ENCODE measurements at places on chromosomes 2 and 18. TPM values are rescaled to one million over a fixed set of nuclear protein-coding genes. Genes with fewer than 3 reads are reported as not detected.

The TACR1 gene
- total RNA-seq, result not detected

The FAM237A gene
- not detected for total RNA-seq

The LTBP1 gene
- total RNA-seq, result 398 TPM

The TNS1 gene
- total RNA-seq, result 249 TPM

GRCh38 chr2:37366773-37367172 lies 22.3 kb downstream of the QPCT start:
- DNase-seq, result no peak
- peaks cover 7% of the 10 kb centered on the region for H3K4me1 ChIP-seq
- H3K4me3 ChIP-seq, result no peak overlapping the region
- H3K27me3 ChIP-seq, result no peaks in the 10 kb centered on the region

DNA sequence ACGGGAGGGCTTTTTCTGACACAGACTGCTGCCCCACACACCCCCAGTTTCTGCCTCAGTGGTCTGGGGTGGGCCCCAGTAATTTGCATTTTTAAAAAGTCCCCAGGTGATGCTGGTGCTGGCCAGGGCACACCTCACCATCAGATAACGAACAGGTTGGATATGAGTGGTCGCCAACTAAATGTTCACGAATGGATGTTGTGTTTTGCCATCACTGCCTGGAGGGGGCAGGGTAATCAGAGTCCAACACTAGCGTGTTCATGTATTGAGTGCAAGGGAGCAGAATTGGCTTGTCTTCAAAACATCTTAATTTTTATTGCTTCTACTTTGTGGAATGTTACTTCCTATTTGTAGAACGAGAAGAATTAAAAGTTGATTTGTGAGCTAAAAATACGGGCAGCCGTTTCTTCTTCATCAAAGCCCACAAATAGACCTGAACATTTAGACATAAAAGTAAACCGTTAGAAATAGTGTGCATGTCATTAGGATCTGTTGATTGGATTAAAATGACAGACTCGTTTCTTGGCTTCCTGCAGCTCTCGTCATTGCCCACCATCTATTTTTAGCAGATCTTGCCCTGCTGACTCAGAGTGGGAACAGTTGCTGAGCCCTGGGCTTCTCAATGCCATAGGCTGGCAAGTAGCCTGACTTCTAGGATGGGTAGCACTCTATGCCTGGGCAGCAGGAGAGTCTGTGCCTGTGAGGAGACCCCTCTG lies 45.2 kb downstream of the NCK2 start:
- no peak for DNase-seq
- peak overlapping the region; percentile 74 for H3K27ac ChIP-seq
- no peaks in the 10 kb centered on the region for H3K27me3 ChIP-seq
- H3K4me1 ChIP-seq, result peaks cover 41% of the 10 kb centered on the region
- no peaks in the 10 kb centered on the region for H3K36me3 ChIP-seq

- H3K36me3 ChIP-seq, result peaks cover 9% of the 10 kb centered on the region
- no peak overlapping the region for H3K4me3 ChIP-seq
- no peaks in the 10 kb centered on the region for H3K4me1 ChIP-seq
- H3K27ac ChIP-seq, result no peak overlapping the region
Measured at GRCh38 chr2:68505603-68506159, 38.3 kb downstream of the APLF start.

GRCh38 chr2:159904127-159904958 lies 106.3 kb upstream of the CD302 start:
- peak within 1 kb of the TSS; percentile 47 for H3K4me3 ChIP-seq
- H3K27me3 ChIP-seq, result peaks cover 19% of the 10 kb centered on the region

DNA sequence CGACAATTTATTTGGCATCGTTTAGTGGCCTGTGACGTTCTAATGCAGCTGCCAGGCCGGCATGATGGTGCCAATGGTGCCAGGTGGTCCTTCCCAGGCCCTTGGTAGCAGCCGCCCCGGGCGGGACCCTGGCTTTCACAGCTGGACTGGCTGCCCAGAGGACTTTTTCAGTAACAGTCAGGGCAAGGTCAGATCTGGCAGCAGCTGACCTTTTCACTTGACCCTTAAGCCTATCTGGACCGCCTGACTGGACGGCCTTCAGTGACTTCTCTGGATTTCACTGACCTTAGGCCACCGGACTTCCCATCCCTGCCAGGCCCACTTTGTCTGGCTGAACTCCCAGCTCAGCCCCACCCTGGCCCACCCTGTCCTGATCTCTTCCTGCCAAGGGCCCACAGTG lies 15.9 kb downstream of the TRIB2 start:
- DNase-seq, result no peak
- peaks cover 19% of the 10 kb centered on the region for H3K36me3 ChIP-seq
- peaks cover 12% of the 10 kb centered on the region for H3K4me1 ChIP-seq
- H3K4me3 ChIP-seq, result no peak overlapping the region
- no peak overlapping the region for H3K27ac ChIP-seq

- H3K4me1 ChIP-seq, result peaks cover 54% of the 10 kb centered on the region
- peak overlapping the region; percentile 63 for H3K27ac ChIP-seq
- DNase-seq, result no peak
- H3K36me3 ChIP-seq, result no peaks in the 10 kb centered on the region
- H3K4me3 ChIP-seq, result no peak overlapping the region
Measured at GRCh38 chr2:217398860-217399259, 539.0 kb upstream of the TNP1 start.

DNA sequence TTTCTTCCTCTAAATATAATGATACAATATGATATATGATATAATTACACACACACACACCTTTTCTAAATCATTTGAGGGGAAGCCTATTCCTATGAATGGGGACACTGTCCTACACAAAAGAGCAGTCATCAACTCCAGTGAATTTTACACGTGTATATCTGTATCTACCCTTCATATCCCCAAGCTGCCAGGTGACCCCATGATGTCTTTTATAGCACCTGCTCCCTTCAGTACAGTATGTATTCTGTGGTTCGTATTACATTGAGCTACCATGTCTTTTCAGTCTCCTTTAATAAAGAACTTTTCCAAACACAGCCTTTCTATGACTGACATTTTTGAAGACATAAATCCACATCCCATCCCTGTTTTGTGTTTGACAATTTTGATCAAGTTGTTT lies 19.0 kb downstream of the TBC1D8 start:
- no peak overlapping the region for H3K27ac ChIP-seq
- H3K27me3 ChIP-seq, result no peaks in the 10 kb centered on the region
- no peaks in the 10 kb centered on the region for H3K36me3 ChIP-seq
- no peak for DNase-seq

DNA sequence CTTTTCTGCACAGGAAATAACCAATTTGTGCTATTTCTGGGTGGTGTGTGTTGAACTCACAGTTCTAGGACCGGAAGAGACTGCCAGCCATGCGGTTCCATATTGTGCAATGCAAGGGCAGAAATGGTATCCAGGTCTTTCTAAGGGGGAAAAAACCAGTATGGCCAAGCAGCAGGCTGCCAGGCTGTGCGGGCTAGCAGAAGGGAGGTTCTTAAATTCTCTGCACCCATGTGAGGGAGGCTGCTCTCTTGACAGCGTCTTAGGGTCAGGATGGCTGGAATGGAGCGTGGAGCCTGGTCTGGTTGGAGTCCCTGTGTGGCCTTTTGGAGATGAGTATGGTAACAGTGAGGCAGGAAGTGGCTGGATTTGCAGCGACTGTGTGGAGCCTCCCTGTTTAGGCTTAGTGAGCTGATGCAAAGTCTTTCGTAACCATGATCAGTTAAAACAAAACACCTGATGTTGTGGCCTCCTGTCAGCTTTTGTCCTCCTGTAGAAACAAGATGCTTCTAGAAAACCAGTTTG lies 52.6 kb downstream of the NCK2 start:
- H3K4me1 ChIP-seq, result peaks cover 57% of the 10 kb centered on the region
- peaks cover 2% of the 10 kb centered on the region for H3K36me3 ChIP-seq
- H3K4me3 ChIP-seq, result no peak overlapping the region
- peak overlapping the region; percentile 30 for H3K27ac ChIP-seq

DNA sequence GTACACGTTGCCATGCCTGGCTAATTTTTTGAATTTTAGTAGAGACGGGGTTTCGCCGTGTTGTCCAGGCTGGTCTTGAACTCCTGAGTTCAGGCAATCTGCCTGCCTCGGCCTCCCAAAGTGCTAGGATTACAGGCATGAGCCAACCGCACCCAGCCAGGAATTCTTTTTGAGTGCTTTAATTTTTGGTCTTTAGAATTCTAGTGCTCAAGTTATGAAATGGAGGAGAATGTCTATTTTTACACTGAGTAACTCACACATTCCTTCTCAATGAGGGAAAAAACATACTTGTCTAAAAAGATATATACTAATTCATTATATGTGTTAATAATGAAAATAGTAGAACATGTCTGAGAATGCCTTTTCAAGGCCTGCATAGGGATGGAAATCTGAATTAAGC lies 8.5 kb downstream of the ZNF396 start:
- no peak overlapping the region for H3K4me3 ChIP-seq
- no peaks in the 10 kb centered on the region for H3K27me3 ChIP-seq
- DNase-seq, result no peak
- H3K4me1 ChIP-seq, result peaks cover 12% of the 10 kb centered on the region
- H3K36me3 ChIP-seq, result no peaks in the 10 kb centered on the region

- H3K4me3 ChIP-seq, result no peak overlapping the region
- H3K4me1 ChIP-seq, result no peaks in the 10 kb centered on the region
- H3K27me3 ChIP-seq, result peaks cover 24% of the 10 kb centered on the region
- H3K36me3 ChIP-seq, result no peaks in the 10 kb centered on the region
- H3K27ac ChIP-seq, result no peak overlapping the region
Measured at GRCh38 chr18:31030574-31031278, 11.8 kb downstream of the DSC3 start.
